Activated naive CD8-positive, alpha-beta T cell treated with anti-CD3 and anti-CD28 coated beads for 36 hours (primary cell): ENCODE measurements at places on chromosomes 7 and 10. TPM values are rescaled to one million over a fixed set of nuclear protein-coding genes. Genes with fewer than 3 reads are reported as not detected.

Gene PDZD7
- 0.66 TPM for total RNA-seq

Gene TPST1
- total RNA-seq: 4.1 TPM

Gene HILPDA
- total RNA-seq: 72.3 TPM

Gene OAT
- 43.1 TPM for total RNA-seq

Gene HMX3
- total RNA-seq: 0.19 TPM

Gene AGR2
- not detected for total RNA-seq

DNA sequence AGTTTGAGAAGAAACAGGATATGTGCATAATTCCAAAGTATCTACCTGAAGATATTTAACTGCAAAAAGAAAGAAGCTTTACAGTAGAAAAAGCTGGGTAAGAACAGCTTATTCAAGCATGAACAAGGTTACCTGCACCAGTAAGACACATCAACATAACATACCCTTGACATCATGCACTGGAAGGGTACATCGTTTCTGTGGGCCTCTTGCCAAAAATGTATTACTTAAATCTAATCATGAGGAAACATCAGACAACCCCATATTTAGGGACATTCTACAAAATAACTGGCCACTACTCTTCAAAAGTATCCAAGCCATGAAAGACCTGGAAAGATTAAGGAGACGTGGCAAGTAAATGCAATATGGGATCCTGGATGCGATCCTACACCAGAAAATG is 18.9 kb downstream of the TPK1 start:
- no peak for DNase-seq

GRCh38 chr7:73613954-73614735 is 10.2 kb downstream of the MLXIPL start:
- no peak for DNase-seq

DNA sequence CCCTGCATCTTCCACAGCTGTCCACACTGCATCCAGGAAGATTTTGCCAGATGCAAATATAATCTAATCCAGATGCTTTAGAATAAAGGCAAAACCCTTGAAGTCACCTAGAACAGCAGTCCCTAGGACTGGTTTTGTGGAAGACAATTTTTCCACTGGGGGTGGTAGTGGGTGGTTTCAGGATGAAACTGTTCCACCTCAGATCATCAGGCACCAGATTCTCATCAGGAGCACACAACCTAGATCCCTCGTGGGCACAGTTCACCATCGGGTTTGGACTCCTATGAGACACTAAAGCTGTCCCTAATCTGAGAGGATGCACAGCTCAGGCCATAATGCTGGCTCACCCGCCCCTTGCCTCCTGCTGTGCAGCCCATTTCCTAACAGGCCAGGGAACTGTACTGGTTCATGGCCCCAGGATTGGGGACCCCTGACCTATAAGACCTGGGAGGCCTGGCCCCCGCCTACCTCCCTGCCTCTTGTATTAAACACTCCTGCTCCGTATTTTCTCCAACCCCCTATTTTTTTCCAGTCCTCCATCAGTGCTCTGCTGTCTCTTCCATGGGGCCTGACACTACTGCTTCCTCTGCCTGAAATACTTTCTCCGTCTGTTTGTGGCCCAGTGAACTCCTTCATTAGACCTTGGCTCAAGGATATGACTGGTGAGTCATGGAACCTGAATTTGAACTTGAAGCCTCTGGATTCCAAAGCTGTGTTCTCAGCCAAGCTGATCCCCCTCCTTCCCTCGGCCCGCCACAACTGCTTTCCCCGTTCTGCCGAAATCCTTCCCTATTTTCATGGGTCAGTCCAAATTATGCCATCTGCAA is 79.9 kb upstream of the RHEB start:
- no peak for DNase-seq

DNA sequence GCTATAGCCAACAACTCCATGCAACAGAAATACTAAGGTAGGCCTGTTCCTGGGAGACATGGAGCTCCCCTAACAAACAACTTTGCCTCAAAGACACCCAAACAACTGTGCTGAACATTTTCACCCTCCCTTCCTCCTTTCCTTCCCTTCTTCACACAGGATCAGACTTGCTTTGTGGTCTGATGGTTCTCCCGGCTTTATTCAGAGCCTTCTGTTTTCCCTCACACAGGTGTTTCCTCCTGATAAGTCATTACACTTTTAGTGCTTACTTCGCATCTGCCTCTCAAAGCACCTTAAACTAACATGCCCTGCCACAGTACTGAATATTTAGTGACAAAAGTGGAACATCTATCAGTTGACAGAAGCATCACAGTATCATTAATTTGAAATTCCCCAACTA is 56.3 kb upstream of the YAE1 start:
- no peak for DNase-seq

DNA sequence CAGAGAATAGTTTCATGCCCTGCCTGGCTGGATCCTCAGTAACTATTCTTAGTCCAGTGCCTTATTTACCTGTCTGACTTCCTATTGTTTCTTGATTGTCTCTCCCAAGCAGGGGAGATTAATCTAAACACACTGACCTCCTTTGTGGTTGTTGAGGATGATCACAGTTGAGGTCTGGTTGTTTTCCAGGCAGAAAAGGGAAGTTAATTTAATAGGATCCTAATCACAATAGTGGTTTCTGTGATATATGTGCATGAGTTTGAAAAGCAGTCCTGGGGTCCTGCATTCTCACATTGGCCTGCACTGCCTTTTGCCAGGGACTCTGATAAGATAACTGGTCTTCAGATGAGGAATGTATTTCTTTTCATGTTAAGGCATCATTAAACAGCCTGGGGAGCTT is 130.1 kb downstream of the SND1 start:
- no peak for DNase-seq

GRCh38 chr7:50359258-50359994 is 54.9 kb downstream of the IKZF1 start:
- no peak for DNase-seq

DNA sequence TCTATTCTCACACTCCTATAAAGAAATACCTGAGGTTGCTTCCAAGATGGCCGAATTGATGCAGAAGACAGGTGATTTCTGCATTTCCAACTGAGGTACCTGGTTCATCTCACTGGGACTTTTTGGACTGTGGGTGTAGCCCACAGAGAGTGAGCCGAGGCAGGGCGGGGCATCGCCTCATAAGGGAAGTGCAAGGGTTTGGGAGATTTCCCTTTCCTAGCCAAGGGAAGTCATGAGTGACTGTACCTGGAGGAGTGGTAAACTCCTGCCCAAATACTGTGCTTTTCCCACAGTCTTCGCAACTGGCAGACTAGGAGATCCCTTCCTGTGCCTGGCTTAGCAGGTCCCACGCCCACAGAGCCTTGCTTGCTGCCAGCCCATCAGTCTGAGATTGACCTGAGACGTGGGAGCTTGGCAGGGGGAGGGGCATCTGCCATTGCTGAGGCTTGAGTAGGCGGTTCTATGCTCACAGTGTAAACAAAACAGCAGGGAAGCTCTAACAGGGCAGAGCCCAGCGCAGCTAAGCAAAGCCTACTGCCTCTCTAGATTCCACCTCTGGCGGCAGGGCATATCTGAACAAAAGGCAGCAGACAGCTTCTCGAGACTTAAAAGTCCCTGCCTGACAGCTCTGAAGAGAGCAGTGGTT is 152.2 kb downstream of the ARL4A start:
- DNase-seq: no peak

DNA sequence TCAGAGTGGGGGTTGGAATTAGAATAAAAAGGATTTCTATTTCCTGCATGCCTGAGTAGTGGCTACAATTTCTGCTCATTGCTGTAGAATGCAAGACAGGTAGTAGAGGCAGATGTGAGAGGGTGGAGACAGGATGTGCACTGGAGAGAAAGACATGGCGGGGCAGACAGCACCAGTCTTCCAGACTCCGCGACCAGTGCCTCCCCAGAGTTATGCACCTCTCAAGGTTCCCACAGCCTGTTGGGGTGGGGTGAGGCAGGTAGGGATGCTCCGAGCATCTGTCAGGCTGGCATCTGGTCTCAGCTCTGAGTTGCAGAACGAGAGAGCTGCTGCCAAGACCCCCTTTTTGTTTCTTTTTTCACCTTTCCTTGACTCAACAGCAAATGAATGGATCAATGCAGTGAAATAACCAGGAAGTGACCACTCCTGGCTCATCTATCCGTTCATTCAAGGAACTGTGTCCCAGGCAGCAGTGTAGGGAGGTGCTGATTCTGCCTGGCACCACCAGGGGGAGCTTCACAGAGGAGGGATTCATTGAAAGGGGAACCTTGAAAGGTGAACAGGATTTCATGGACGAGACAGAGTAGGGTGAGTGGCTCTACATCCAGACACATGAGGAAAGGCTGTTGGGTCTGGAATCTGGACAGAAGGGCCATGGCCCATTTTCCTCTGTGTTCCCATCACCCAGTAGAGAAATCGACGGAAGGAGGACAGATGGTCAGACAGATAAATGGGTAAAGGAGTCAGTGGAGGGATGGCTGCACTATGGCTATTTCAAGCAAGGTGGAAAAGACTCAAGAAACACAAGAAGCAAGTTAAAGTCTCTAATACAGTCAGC is 17.2 kb upstream of the SLC18A3 start:
- peak; percentile 47 for DNase-seq

GRCh38 chr10:31458974-31459373 is 140.0 kb downstream of the ZEB1 start:
- no peak for DNase-seq

DNA sequence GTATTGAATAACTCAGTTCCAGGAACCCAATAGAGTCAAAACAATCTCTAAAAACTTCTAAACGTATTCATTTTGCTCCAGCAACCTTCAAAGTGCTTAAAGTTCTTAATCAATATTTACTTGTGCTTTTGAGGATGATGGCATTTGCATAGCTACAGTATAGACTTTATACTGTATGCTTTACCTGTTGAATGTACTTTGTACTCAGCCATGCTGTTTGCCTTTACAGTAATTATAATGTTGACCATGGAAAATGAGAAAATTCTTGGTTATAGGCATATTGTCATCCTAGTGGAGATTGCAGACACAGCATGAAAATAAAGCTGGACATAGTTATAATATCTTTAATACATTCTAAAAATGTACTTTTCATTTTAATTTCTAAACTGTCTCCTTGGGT is 762.7 kb upstream of the PHF14 start:
- DNase-seq: no peak

GRCh38 chr10:68330852-68331454 is 911 bp upstream of the HNRNPH3 start:
- peak; percentile 10 for DNase-seq

GRCh38 chr10:132366006-132366405 is 31.0 kb upstream of the PWWP2B start:
- no peak for DNase-seq

DNA sequence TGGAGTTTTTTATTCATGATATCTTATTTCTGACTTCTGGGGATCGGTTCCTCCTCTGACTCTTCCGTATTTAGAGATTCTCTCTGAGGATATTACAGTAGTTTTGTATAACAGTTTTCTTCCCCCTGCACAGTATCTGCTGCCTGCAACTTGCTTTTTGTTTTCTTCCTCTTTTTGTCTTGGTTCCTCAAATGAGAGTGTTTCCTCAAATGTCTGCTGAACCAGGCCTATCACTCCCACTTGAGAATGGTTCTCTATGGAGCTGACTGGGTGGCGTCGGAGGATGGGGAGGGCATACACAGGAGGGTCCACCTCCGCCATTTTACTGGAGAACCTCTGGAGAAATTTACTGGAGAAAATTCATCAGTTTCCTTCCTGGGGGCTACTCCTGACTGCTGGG is 27.7 kb downstream of the ARHGAP22 start:
- DNase-seq: no peak

DNA sequence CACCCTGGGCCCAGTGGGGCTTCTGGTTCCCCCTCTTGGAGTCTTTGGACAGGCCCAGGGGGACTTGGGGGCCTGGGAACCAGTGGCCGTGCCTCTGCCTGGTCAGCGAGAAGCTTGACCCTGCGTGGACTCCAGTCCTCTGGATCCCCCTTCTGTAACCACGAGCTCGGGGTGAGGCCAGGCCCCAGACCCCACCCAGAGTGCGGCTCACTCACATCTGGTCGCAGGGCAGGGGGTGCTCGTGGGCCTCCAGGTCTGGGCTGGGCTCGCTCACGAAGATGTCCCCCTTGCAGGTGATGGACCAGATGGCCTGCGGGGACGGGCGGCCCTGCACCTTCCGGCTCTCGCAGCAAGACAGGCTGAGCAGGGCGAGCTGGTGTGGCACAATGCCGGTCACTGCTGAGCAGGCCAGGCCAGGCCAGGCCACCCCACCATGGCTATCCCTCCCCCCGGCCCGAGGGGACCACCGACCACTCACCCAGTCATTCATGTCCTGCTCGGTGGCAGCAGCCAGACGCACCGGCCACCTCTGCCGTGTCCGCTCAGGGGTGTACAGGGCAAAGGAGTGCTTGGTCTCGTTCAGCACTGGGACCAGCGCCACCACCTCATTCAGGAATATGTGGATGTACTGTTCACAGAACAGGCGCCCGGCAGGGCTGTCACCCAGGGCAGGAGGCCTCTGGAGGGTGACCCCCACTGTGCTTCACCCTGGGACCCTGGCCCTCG is 19.7 kb downstream of the BHLHA15 start:
- DNase-seq: no peak

DNA sequence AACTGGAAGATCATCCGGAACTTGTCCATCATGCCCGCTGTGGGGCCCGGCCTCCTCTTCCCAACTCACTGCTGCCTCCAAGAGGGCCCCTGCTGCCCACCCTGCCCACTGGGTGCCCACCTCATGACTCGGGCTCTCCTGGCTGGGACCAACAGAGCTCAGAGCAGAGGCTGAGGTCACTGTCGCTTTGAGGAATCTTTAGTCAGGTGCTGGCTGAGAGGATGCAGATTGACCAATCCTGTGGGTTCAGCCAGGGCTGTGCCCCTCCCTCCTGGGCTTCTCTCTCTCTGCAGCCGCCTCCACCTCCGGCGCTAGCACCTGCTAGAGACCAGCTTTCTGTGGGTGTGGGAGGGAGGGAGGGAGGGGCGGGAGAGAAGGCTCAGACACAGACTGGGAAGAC is at the start of gene CALHM1:
Gene CALHM1 (minus strand): TSS at position 181 of the 400 bp plus-strand sequence. CDS start 149 bp downstream, at position 32.
- DNase-seq: no peak

DNA sequence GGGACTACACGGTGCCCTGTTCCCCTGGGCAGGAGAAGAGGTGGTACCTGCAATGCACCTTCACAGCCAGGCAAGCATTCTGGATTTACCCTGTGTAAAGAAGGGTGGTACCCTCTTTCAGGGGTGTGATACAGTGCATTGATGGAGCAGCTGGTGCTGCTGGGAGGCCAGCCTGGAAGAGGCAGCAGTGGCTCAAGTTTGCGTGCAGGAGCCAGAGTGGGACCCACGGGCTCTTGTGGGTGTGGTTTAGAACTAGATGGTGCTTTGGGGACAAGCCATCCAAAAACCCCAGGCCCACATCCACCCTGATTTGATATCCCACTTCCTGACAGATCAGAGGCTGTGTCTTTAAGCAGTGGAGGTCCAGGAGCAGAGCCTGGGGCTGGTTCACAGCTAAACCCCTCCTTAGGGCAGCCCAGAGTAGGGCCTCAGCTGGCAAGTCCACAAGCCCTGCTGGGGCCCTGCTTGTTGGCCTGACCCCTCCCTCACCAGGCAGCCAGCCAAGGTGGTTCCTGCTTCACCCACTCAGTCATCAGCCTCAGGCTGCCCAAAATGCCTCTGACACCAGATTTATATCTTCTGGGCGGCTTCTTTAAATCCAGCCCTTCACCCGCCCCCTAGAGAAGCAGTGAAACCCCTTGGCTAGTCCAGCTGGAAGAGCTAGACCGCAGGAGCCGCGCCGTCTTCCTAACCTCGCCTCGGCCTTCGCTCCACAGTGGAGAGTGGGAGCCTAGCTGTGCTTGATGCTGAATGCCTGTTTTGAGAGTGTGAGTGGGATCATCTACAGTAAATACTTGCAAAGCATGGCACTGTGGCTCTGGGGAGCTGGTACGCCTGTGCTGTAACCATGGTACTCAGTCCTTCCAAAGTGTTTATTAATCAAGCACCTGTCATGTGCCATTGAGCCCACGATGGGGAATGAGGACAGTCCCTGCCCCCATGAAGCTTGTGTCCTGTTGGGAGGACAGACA is 1.4 kb upstream of the ASIC3 start:
- DNase-seq: no peak

- DNase-seq: no peak
These were observed 340.5 kb downstream of the SDK1 start for GRCh38 chr7:3641582-3641981.
